ENCODE measurements at places on chromosomes 7 and 10.

DNA sequence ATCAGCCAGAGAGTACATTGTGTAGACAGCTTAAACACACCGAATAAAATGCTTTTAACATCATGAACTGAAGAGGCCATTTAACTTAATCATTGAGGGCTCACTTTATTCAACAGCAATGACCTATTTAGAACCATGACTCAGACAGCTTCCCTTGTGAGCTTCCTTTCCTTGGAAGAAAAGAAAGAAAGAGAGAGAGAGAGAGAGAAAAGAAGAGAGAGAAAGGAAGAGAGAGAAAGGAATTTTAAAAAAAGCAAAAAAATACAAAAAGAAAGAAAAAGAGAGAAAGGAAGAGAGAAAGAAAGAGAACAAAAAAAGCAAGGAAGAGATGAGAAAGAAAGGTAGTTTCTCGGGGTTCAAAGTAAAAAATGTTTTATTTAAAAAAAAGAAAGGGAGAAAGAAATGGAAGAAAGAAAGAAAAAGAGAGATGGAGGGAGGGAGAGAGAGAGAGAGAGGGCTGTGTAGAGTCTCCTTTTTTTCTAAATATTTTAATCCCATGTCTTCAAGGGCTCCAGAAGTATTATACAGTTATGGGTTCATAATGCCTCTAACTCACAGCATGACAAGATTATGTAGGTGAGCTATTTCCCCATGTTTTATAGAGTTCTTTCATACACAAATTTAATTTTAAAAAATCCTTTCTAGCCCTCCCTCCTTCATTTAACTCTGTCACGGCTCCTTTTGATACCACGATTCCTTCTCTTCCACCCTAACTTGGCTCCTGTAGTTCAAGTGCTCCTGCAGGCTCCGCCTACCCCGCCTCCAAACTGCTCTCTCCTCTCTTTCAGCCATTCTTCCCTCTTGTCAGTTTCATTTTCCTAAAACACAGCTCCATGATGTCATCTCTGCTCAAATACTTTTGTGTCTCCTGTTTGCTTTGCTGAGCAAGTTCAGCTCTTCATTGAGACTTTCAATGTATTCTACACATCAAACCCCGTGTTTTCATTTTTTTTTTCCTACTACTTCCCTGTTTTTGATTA, 85.5 kb downstream of the PRTFDC1 start:
- peak; percentile 84 for DNase-seq

- DNase-seq = no peak
Observed at GRCh38 chr10:20956843-20957242, 59.7 kb upstream of the NEBL start.

- DNase-seq = no peak
Observed at GRCh38 chr7:69656890-69657289, 58.6 kb downstream of the AUTS2 start.

DNA sequence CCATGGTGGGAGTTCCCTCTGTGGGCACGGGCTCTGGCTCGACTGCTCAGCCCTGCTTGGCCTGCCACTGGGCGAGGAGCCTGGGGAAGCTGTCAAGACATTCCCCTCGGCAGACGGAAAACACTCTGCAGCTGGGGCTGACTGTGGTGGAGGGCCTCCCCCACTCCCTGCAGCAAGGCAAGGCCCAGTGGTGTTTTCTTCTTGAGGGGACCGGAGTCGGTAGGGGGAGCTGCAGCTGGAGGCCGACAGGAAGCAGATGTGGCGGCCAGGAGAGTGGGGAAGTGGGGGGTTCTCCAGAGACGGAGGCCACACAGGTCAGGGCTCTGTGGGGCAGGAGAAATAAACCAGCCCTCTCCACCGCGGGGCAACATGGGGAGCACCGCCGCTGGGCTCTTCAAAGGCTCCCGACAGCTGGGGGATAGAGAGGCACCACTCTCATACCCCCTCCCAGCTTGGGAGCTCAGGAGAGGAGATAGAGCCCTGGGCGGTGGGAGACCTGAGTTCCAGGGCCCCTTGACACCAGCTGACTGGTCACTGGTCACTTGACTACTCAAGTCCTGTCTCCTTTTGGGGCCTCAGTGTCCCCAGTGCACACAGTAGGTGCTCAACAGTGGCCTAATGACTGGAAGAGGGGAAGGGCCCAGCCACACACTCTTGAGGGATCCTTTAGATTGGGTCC, 43.4 kb downstream of the PPIF start:
- DNase-seq = no peak

DNA sequence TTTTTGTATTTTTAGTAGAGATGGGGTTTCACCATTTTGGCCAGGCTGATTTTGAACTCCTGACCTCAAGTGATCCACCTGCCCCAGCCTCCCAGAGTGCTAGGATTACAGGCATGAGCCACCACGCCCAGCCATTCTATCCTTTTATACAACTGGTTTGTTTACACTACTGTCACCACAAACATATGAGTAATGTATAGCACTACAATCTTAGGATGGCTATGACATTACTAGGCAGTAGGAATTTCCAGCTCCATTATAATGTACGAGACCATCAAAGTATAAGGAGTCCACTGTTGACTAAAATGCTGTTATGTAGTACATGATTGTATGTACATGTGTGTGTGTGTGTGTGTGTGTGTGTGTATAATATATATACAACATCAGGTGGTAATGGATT, 1126.1 kb upstream of the LRRN3 start:
- no peak for DNase-seq

GRCh38 chr7:37781156-37781555, 67.2 kb upstream of the NME8 start:
- DNase-seq = no peak

DNA sequence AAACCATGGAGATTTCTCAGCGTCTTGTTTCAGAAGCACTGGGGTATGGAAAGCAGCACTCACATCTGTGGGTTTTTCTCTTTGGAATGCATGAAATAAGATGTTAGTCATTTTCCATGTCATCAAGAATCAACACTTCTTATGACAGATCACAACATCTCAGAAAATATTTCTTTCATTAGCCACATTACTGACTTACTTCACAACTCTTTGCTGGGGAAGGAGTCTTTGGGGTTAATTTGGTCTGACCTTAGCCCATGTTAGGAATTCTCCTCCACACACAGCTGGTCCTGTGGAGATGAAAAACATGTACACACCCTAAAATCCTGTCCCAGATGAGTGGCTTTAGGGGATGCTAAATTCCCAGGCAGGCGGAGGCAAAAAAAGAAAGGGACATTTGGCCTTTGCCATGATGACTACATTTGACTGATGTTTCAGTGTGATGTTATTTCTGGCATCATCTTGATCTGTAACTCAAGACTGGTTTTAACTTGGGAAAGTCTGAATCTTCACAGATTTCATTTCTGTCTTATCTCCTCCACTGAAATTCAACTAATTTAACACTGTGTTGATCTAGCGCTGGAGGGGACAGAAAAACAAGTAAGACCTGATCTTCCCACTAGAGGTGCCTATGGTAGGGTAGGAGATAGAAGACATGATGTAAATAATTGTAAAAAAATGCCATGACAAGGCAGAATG, 363.2 kb downstream of the PRPF18 start:
- no peak for DNase-seq

- DNase-seq = no peak
Observed at GRCh38 chr10:66880826-66881225, 45.0 kb upstream of the LRRTM3 start.

DNA sequence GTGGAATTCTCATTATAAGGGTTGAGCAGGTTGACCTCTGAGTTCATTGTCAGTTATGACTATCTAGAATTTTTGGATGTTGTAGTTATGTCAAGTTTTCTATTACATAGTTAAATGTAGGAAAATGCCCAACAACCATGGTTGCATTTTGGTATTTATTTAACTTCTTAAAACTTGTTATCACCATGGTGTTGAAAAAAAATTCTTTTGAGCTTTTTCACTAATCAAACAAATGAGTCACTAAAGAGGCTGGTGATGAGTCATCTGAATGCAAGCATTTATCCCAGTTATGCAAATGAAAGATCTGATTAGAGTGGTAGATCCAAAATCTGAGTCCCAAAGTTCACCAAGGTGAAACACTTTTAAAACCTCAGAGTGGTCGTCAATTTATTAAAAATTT, 624.7 kb upstream of the IGFBP3 start:
- DNase-seq = no peak

DNA sequence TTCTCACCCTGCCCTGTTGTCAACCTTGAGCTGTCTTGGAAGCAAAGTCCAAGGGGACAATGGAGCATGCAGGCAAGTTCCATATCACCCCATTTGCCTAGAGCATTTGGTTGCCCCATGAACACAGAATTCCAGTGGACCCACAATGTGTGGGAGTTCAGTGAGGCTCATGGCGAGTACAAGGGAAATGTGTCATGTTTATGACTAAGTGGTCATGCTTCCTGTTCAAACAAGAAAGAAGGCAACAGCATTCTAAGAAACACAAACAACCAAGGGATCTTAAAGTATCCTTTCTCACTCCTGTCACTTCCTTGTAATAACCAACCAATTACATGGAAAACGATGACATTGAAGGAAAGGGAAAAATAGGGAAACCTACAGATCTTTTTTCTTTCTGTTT, 513.0 kb downstream of the INHBA start:
- no peak for DNase-seq

DNA sequence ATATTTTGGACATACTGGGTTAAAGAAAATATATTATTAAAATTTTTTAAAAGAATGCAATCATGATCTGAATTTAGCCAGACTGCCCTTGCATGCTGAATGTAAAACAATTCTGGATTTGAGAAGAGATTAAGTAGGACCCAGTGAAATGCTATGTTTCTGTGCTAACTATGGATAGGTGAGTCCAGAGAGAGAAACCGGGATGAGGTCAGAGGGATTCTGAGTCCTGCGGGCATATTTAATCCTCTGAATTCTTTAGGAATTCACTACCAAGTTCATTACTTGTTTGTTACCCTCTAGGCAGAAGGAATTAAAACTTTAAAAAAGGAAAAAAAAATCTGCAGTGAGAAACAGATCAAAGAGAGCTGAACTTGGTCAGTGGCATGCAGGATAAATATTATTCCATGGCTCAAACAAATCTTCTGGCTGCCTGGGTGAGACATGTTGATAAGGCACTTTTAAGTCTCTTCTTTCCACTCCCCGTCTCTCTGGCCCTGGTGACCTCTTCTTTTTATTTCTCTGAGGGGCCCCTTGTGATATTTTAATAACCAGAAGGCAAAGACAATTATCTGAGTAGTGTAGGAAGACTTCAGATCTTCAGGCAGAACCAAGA, 50.2 kb upstream of the LYZL1 start:
- DNase-seq = no peak

- no peak for DNase-seq
Observed at GRCh38 chr7:31828520-31828919, 141.5 kb downstream of the PPP1R17 start.

- no peak for DNase-seq
Observed at GRCh38 chr7:22681312-22681711, 45.7 kb upstream of the IL6 start.

GRCh38 chr7:92827464-92828120, 8.8 kb downstream of the CDK6 start:
- DNase-seq = no peak

DNA sequence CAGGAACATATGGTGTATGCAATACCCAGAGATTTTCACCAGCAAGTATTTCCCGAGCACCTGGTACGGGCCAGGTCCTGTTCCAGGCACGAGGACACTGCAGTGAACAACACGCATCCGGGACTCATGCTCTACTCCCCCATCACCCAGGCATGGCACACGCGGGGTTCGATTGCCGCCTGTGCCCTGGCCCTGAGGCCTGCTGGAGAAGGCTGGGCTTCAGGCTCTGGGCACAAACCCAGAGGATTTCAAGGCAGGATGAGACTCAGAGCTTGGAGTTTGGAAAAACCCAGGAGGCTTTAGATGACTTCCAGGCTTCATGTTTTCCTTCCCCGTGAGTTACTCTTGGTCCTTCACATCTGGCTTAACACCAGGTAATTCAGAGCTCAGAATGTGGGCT, 143.5 kb downstream of the NEURL1 start:
- no peak for DNase-seq

DNA sequence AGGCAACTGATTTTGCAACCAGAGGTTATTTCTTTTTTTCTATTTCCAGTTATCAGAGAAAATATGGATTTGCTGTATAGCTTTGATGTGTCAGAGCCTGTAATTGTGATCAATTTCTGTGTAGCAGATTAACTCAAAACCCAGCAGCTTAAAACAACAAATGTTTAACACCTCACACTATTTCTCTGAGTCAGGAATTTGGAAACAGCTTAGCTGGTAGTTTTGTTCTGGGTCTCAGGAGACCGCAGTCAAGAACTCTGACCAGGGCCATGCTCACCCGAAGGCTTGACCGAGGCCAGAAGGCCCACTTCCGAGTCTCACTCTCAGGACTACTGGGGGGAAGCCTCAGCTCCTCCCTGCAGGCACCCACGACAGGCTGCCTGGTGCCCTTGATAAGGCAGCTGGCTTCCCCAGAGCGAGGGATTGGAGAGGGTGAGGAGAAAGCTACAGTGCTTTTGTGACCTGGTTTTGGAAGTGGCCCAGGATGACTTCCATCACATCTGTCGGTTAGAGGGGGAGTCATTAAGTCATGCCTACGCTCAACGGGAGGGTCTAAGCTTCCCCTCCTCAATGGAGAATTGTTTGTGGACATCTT, 105.7 kb upstream of the SHH start:
- DNase-seq = no peak

GRCh38 chr7:27389496-27389895, 146.9 kb downstream of the EVX1 start:
- no peak for DNase-seq

GRCh38 chr10:120705309-120705708, 145.9 kb upstream of the WDR11 start:
- no peak for DNase-seq

- no peak for DNase-seq
Observed at GRCh38 chr7:34074421-34074820, 169.1 kb downstream of the BMPER start.

DNA sequence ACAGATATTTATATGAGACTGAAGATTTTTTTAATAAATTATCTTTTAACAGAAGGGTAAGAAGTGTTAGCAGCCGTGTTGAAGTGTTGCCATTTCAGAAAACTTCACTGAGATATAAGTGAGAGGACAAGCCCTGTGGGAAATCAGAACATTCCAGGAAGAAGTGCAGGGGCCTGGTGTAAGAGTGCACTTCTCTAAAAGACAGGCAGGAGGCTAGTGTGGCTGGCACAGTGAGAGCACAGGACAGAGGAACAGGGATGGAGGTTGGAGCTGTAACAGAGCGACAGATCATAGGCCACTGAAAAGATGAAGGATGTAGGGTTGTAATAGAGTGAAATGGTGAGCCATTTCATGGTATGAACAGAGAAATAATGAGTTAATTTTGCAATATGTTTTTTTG, 608.9 kb downstream of the SORCS1 start:
- no peak for DNase-seq

GRCh38 chr10:58967551-58968388, 208.7 kb upstream of the PHYHIPL start:
- DNase-seq = peak; percentile 87

- no peak for DNase-seq
Observed at GRCh38 chr7:133051066-133051465, 30.8 kb downstream of the CHCHD3 start.

DNA sequence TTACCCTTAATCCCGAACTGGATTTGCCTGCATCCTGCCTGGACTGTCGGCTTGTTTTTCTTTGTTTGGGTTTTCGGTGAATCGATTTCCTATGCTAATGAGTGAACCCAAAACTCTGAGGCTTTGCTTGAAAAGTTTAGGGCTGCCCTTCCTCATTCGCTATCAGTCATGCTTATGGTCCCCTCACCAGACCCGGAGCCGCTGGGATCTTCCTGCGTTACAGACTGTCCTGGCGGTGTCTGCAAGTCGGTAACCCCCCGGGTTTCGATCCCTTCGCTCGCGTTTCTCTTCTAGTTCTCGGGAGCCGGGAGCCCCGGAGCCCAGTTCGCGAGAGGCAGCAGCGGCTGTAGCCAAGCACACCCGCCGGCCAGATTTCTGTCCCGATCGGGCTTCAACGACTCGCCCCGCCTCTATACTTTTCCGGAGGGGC, 2.2 kb downstream of the EMX2 start:
- no peak for DNase-seq

Data from globus pallidus (tissue), 1 donor.